ENCODE measurements at places on chromosomes 2 and 18.

GRCh38 chr2:3598912-3599854 lies 4.3 kb downstream of the COLEC11 start:
- no peak for DNase-seq

DNA sequence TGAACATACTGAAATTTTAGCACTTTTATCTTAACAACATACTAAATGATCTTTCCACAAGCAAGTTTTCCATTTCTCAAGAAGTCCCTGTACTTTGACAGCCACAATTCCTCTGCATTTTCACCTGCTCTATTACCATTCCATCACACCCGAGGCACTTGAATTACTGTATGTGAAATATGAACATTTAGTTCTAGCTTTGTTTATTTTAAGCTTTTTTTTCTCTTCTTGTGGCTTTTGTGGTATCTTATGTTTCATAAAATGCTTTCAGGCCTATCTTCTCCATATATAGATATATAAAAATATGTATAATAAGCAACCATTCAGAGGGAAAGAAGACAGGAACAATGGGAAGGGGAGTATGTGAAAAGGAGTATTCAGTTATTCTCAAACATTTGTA lies 693.9 kb downstream of the SATB2 start:
- DNase-seq: no peak

GRCh38 chr2:39567507-39567906 lies 98.2 kb upstream of the TMEM178A start:
- no peak for DNase-seq

GRCh38 chr2:119724656-119725485 lies 34.9 kb upstream of the PTPN4 start:
- DNase-seq: no peak

GRCh38 chr2:203025592-203025991 lies 10.9 kb downstream of the NBEAL1 start:
- DNase-seq: no peak

- no peak for DNase-seq
Observed at GRCh38 chr2:1173528-1173927, 222.9 kb downstream of the SNTG2 start.

- DNase-seq: no peak
Observed at GRCh38 chr18:36568487-36568886, 260.3 kb downstream of the TPGS2 start.

- DNase-seq: no peak
Observed at GRCh38 chr18:26335571-26336487, 109.6 kb downstream of the TAF4B start.

- DNase-seq: no peak
Observed at GRCh38 chr2:70356941-70357683, 55.2 kb upstream of the FAM136A start.

DNA sequence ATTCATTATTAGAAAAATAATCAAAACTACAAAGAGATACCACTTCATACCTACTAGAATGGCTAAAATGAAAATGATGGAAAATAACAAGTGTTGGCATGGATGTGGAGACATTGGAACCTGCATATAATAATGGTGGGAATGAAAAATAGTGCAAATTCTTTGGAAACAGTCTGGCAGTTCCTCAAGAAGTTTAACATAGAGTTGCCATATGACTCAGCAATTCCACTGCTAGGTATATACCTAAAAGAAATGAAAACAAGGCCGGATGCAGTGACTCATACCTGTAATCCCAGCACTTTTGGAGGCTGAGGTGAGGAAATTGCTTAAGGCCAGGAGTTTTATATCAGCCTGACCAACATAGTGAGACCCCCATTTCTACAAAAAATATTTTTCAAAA lies 41.6 kb upstream of the ACYP2 start:
- DNase-seq: no peak

- DNase-seq: no peak
Observed at GRCh38 chr2:133657591-133657990, 89.3 kb upstream of the NCKAP5 start.

- no peak for DNase-seq
Observed at GRCh38 chr18:52288403-52289004, 51.5 kb upstream of the DCC start.

GRCh38 chr2:165811592-165812370 lies 17.7 kb upstream of the GALNT3 start:
- DNase-seq: no peak

- DNase-seq: no peak
Observed at GRCh38 chr2:54586062-54586461, 129.9 kb downstream of the SPTBN1 start.

- DNase-seq: no peak
Observed at GRCh38 chr2:233892793-233893192, 24.4 kb upstream of the TRPM8 start.

- no peak for DNase-seq
Observed at GRCh38 chr2:54740333-54740732, 16.9 kb downstream of the EML6 start.

DNA sequence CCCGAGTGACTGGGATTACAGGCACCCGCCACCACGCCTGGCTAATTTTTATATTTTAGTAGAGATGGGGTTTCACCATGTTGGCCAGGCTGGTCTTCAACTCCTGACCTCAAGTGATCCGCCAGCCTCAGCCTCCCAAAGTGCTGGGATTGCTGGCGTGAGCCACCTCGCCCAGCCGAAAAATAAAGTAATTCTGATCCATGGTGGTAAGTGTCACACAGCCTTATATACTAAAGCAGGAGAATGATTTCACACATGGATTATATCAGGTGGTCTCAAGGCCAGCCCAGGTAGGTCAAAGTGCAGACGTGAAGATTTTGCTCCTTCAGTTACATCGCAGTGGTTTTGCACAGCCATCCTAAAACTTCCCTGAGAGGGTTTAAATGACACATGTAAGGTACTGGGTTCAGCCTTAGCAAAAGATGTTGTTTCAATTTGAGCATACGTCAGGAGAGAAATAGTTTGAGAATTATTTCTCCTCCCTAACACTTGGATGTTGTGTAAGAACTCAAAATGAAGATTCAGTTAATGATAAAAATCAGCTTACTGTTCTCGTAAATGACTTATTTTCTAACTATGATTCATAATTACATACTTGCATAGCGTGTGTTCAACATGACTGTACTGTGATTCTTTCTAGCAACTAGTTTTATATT lies 93.0 kb upstream of the SLC39A10 start:
- DNase-seq: peak; percentile 38

- no peak for DNase-seq
Observed at GRCh38 chr2:9657731-9658130, 26.9 kb upstream of the YWHAQ start.

DNA sequence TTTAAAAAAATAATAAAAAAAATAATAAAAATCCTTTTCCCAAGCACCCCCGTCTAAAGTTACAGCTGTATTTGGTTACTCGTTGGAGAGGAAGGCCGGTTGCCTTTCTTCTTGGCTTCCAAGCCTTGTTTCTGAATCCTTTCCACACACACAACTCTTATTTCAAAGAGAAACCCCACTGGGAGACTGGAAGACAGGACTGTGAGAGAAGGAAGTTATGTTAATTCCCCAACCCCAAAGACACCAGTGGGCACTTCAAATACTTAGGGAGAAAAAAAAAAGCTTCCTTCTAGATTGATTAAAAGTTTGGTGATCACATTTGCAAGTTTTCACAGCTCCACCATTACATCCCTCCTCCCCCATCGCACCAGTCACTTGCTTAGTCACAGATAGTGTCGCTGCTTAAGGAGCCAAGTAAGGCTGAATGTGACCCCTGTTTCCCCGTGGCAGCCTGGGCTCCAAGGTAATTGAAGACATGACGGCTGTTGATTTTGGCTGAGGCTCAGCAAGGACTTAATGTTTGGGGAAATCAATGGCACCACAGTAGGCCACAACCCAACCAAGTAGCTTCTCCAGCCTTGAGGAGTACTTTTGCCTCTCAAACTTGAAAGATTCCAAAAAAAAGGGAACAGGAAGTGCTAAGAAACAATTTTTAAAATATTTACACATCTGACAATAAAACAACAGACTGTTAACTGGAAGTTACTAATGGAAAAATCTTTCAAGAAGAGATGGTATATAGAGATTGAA lies 40.8 kb upstream of the FRZB start:
- DNase-seq: no peak

DNA sequence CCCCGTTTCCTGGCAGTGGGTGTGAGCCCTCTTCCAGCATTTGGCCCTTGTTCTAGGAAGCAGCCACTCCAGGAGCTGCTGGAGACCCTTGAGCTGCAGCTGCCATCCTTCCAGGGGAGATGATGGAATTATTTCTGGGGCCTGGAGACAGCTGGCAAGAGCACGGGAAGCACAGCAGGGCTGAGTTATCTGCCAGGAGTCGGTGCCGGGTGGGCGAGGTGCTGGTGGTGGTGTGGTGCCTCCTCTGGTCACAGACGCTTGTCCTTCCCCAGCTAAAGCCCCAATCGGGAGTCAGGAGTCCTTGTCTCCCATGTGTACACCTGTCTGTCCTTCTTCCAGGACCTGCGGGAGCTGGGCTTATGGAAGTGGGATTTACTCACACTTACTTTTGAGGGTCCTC lies 36.0 kb downstream of the DPYSL5 start:
- DNase-seq: no peak

DNA sequence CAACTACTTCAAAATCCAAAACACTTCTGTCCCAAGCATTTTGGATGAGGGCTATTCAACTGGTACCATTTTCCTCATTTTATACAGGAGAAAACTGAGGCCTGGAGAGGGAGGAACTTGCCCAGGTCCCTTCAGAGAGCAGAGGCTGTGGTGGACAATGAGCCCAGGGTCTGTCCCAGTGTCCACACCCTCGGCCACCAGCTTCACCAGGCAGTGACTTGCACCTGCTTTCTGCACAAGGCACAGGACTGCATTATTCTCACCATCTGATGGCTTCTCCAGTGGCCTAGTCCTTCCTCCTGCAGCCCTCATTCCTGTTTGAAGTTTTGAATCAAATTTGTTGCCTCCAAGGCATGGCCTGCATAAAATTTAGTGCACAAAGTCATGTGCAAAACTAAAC lies 53.3 kb downstream of the RNF144A start:
- no peak for DNase-seq

- DNase-seq: no peak
Observed at GRCh38 chr2:145593280-145593679, 1073.4 kb upstream of the ZEB2 start.

DNA sequence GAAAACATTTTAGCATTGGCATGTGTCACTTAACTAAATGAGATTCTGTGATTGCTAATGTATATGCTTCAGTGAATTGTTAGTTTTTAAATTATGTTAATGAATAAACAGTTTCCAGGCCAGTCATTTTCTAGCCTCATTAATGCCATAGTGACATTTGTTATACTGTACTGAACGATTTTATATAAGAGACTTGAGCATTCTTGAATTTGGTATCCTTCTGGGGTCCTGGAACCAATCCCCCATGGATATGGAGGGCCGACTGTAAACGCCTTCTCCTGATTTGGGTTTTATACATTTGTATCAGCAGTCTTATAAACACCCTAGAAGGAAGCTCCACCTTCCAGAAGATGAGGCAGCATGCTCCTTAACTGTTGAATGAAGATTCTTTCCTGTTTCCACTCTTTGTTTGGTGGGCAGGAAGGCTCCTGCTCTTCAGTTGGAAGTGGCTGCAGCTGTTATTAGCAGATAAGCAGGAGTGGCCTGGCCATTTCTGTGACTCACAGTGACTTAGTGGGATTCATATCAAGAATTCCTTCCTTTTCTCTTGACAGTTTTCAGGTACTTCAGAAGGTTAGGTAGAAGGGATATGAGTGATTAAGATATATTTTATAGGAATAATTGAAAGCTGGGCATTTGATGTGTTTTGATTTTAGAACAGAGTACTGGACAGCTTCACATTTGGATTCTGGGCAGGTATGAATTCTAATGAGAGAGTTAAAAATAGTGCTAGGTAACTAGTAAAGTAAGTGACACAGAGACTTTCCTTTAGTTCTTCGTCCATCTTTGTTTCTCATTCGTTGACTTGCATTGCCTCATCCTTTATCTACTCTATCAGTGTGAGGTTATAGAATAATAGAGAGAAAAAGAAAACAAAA lies 124.9 kb downstream of the PLCL1 start:
- no peak for DNase-seq

GRCh38 chr2:69065735-69066336 lies 52.9 kb downstream of the ANTXR1 start:
- DNase-seq: no peak

DNA sequence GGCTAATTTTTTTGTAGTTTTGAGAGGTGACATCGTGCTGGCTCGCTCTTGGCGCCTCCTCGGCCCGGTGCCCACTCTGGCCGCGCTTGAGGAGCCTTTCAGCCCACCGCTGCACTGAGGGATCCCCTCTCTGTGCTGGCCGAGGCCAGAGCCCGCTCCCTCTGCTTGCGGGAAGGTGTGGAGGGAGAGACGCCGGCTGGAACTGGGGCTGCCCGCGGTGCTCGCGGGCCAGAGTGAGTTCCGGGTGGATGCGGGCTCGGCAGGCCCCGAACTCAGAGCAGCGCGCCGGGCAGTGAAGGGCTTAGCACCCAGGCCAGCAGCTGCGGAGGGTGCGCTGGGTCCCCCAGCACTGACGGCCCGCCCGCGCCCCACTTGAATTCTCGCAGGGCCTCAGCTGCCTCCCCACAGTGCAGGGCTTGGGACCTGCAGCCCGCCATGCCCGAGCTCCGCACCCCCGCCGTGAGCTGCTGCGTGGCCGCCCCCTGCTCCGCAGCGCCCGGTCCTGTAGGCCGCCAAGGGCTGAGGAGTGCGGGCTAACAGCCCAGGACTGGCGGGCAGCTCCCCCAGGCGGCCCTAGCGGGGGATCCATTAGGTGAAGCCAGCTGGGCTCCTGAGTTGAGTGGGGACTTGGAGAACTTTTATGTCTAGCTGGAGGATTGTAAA lies 113.2 kb upstream of the ZSWIM2 start:
- no peak for DNase-seq

DNA sequence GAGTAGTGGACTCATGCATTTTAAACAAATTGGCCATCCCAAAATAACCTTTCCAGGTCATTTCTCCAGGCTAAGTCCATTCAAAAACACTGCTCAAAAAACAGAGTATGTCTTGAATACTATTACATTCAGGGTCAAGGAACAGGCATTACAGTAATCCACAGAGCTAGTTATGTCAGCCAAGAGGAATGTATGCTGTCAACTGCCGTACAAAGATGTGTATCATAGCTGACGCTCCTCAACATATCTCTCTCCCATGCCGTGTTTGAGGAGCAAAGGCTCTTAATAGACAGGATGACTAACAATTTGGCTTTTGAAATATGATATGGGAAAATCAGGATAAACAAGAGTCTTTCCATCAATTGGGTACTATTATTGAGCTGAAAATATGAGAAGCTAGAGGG lies 68.8 kb upstream of the KCTD1 start:
- no peak for DNase-seq

- DNase-seq: no peak
Observed at GRCh38 chr2:33785201-33786106, 186.4 kb upstream of the FAM98A start.

DNA sequence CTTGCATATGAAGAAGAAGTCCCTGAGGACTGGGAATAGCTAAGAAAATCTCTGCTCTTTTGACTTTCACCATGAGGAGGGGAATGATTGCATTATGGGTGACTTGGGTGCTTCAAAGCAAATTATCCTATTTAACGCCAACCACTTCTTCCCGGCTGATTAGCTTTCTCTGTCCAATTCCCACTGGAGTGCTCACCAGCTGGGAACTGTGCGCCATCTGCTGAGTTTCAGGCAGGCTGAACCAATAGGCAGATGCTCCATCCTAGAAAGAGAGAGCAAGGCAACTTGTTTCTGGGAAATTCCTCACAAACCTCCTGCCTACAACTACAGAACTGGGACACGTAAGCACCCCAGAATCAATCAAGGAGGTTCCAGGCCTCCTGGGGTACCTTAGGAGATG lies 49.4 kb downstream of the POLE4 start:
- no peak for DNase-seq

- DNase-seq: peak; percentile 76
Observed at GRCh38 chr2:148876595-148877402, 1.8 kb downstream of the KIF5C start.
